ENCODE measurements at places on chromosomes 11 and 22. TPM values are rescaled to one million over a fixed set of nuclear protein-coding genes. Genes with fewer than 3 reads are reported as not detected.
A peak's percentile ranks its signal among the peaks of the same experiment; 100 is the strongest.

DNA sequence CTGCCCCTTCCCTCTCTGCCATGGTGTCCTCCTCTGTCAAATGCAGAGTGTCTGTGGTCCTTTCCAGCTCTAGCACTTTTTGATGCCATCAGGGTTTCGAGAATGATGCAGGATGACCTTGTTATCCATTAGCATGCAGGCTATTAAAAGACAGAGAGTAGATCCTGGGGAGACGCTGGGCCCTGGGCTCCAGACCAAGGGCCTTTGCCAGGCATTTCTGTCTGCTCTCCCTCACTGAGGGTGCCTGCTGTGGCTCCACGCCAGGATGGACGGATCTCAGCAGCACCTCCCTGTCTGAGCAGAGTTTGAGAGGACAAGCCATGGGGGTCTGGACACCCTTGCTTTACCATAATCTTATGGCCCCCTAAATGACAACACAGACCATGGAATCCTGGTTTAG lies 110.8 kb upstream of the CD82 start:
- no peak for DNase-seq

YAP1 gene
- 105 TPM for total RNA-seq

NRXN2 gene
- total RNA-seq, result 1.7 TPM

DNA sequence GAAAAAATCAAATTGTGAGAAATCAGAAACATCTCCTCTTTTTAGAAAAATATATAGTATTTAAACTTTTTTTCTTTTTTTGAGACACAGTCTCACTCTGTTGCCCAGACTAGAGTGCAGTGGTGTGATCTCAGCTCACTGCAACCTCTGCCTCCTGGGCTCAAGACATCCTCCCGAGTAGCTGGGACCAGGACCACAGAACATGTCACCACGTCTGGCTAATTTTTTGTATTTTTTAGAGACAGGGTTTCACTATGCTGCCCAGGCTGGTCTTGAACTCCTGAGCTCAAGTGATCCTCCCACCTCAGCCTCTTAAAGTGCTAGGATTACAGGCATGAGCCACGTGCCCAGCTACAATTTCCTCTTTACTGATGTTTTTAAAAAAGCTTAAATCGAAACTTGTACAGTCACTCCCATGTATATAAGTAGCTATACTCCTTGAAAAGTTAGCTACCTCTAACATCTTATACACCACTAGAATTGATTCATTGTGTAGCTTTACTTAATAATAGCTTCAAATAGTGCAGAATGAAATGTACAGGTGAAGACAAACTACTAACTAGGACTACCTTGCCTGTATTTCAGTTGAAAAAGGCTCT lies 10.3 kb downstream of the EIF4G2 start:
- DNase-seq, result no peak

KREMEN1 gene
- 23.5 TPM for total RNA-seq

GRCh38 chr11:113481226-113481625 lies 6.0 kb upstream of the DRD2 start:
- no peak for DNase-seq

OR4A16 gene
- total RNA-seq, result not detected

GRCh38 chr11:63698976-63699733 lies 17.9 kb downstream of the RTN3 start:
- no peak for DNase-seq

TRIM21 gene
- 42.2 TPM for total RNA-seq

DNA sequence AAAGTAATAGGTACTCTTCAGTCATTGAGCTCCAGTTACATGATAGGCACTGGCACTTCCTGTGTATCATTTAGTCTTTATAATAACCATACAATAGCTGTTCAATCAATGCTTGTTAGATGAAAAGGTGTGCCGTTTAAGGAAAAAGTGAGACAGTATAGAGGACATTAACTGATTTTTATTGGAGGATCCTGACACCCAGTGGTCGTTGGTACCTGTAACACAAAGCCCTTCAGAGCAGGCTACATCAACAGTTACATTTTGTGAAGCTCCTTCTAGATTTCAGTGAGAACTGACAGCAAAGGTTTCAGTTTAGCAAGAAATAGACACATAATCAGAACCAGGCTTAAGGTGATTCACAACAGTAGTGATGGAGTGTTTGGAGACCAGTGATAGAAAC lies 44.2 kb downstream of the CCDC81 start:
- DNase-seq, result no peak

DNA sequence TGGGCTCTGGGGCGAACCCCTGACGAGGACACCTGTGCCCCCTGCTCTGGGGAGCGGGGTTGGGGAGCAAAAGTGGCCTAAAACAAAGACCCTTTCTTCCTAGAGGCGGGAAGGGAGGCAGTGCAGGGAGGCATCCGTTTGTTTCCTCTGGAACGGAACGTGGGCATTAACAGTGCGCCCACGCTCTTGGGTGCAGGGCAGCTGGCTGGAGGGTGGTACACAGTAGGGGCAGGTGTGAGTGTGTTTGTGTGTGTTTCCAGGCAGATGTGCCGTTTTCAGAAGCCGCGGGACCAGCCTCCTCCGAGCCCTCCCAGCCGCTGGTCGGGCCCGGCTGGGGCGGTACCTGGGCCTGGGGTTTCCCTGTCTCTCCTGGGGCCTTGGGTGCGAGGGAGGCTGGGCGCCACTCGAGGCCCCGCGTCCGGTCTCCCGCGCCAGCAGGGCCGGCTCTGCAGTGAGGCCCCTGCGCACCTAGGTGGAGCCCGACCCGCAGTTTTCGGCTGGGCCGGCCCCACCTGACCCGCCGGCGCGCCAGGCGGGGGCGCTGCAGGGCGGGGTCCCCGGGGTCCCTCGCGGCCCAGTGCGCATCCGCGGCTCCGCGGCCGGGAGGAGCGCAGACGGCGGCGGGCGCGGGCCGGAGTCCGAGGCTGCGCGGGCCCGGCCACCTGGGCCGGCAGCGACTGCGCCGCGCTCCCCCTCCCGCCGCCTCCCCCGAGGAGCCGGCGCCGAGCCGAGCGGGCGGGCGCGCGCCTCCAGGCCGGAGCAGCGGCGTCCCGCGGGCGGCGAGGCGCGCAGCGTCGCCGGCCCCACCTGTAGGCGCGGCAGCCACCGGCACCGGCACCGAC lies 1252.7 kb downstream of the BRD1 start:
- DNase-seq, result peak; percentile 52

NXPE2 gene
- total RNA-seq, result 0.38 TPM

WT1 gene
- 1.2 TPM for total RNA-seq

GRCh38 chr11:57484141-57484710 lies 23.9 kb downstream of the RTN4RL2 start:
- DNase-seq, result no peak

GRCh38 chr11:12149672-12150225 lies 39.4 kb downstream of the MICAL2 start:
- no peak for DNase-seq

GGTLC2 gene
- total RNA-seq, result 2.7 TPM

GRCh38 chr22:39526736-39527171 lies 5.8 kb downstream of the RPS19BP1 start:
- peak; percentile 57 for DNase-seq

SHANK2 gene
- total RNA-seq, result 59.8 TPM

PLEKHA7 gene
- total RNA-seq, result 44.0 TPM

DNA sequence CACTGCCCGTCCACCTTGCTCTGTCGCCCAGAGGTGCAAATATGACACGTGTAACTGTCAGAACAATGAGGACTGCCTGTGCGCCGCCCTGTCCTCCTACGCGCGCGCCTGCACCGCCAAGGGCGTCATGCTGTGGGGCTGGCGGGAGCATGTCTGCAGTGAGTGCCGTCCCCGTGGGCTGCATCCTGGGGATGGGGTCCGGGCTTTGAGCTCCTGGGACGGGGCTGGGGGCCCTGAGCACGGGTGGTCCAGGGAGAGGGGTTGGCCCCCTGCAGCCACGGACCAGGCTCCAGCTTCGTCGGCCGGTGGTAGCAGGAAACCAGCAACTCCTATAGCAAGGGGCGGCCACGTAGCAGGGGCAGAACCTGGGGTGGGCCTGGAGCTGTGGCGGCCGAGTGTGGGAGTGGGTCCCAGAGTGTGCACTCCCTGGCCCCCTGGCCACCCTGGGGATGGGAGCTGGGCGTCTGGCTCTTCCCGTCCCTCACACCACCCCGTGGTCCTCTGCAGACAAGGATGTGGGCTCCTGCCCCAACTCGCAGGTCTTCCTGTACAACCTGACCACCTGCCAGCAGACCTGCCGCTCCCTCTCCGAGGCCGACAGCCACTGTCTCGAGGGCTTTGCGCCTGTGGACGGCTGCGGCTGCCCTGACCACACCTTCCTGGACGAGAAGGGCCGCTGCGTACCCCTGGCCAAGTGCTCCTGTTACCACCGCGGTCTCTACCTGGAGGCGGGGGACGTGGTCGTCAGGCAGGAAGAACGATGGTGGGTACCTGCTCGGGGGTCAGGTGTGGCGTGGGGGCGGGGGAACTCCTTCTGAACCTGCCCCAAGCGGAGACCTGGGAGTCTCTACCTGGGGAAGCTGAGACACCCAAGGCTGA lies 10.1 kb downstream of the MUC2 start:
- DNase-seq, result peak; percentile 40

DNA sequence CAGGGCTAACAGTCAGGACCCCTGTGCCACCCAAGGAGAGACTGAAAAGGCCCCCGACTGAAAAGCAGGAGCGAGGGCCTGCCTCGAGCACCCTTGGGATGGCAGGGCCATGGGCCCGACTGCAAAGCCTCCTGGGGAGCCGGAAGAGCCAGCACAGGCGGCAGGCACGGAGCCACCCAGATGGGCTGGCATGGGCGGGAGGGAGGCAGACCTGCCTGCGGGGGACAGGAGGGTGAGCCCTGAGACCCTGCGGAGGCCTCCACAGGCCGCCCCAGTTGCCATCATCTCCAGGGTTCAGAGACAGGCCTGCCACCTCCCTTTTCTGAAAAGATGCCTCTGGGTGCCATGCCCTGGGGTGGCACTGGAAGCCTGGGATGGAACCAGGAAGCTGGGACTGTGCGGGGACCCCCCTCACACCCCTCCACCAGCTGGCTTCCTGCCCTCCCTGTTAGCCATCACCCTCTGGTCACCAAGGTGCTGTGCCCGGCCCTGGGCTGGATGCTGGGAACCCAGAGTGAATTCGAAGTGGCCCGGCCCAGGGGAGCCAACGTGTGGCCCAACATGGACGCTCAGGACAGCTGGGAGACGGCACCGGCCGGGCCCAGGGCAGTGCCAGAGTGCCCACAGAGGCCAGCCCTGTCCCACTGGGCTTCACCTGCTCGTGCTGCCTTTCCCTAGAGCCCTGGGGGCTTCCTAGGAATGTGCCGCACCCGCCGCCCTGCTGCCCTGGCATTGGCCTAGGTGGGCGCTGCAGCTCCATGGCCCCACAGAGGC lies 13.8 kb downstream of the TSPAN32 start:
- DNase-seq, result peak; percentile 46

GRCh38 chr11:128491195-128491936 lies 96.0 kb downstream of the ETS1 start:
- no peak for DNase-seq

- DNase-seq, result no peak
Measured at GRCh38 chr22:37224757-37225420, 12.6 kb upstream of the SSTR3 start.

DNA sequence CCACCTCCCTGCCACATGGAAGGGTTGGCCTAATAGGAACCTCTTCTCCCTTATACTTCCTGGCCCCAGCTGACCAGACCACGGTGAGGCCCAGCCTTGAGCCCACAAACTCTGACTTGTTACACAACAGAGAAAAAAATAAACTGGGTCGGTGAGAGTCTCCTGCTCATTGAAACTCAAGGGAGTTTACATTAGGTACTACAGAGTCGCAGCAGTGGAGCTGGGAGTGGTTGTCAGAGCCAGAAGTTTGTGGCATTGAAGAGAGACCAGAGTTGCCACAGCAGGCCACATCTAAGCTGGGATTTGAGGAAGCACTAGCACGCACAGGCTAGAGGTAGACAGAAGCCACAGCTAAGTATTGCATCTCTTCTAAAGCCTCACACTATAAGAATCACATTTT lies 296.2 kb downstream of the DDX10 start:
- no peak for DNase-seq

KCNQ1 gene
- 51.0 TPM for total RNA-seq

- no peak for DNase-seq
Measured at GRCh38 chr11:106088896-106089295, 11.4 kb downstream of the AASDHPPT start.

GRCh38 chr22:36367479-36367878 lies 20.3 kb downstream of the MYH9 start:
- DNase-seq, result peak; percentile 53

SHISAL1 gene
- total RNA-seq, result 0.32 TPM

DNA sequence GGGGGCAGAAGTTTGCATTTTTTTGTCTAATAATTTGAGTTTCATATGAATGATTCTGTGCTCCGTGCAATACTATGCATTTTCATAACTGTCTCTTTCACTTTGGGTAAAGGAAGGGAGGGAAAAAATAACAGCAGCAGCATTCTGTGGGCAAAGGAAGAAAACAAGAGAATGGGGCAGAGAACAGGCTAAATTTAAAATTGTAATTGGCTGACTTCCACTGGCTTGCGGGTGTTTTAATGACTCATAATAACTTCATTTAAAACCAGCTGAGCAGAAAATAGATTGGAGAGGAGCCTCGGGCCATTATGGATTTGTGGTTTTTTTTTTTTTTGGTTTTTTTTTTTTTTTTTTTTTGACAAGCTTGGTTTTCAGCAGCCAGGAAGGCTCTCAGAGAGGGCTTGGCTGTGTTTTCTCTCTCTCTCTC lies 107.4 kb downstream of the ZBTB16 start:
- DNase-seq, result no peak

GRCh38 chr11:93850594-93851018 lies at the start of gene VSTM5:
TSS of gene VSTM5 (minus strand) at chr11:93850618. CDS start at chr11:93850502, 116 bp downstream.
- no peak for DNase-seq
